ENCODE measurements at places on chromosomes 16 and 17. TPM values are rescaled to one million over a fixed set of nuclear protein-coding genes. Genes with fewer than 3 reads are reported as not detected.

CCL14 gene
- 46.9 TPM for total RNA-seq

RMI2 gene
- 8.4 TPM for total RNA-seq

CLEC19A gene
- not detected for total RNA-seq

MYL4 gene
- not detected for total RNA-seq

ZCCHC14 gene
- total RNA-seq, result 27.2 TPM

HOXB13 gene
- not detected for total RNA-seq

HOXB3 gene
- total RNA-seq, result 179 TPM

AIPL1 gene
- total RNA-seq, result not detected

MAPT gene
- 6.1 TPM for total RNA-seq

ABCC12 gene
- not detected for total RNA-seq

GRCh38 chr16:54522584-54522983 is 236.0 kb upstream of the IRX3 start:
- no peak for DNase-seq

GRCh38 chr17:64009571-64010402 is 10.6 kb downstream of the ICAM2 start:
- DNase-seq, result no peak

- no peak for DNase-seq
Measured at GRCh38 chr16:56986361-56986760, 3.0 kb upstream of the NLRC5 start.

DNA sequence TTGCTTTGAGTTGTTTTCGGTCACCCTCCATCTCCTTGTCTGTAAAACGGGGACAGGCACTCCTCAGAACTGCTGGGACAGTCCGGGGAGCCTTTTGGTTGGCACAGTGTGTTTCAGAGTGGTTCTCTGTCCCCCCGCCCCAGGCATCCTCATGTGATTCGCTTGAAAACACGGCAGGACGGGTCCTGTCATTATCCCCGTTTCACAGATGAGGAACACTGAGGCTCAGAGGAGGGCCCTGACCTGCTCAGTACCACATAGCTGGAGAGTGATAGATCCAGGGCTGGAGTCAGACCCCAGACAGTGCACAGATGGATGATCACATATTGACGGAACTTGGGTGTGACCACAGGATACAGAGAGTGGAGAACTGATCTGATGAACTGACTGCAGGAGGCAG is 13.5 kb upstream of the ADGRG1 start:
- DNase-seq, result peak; percentile 18

DNA sequence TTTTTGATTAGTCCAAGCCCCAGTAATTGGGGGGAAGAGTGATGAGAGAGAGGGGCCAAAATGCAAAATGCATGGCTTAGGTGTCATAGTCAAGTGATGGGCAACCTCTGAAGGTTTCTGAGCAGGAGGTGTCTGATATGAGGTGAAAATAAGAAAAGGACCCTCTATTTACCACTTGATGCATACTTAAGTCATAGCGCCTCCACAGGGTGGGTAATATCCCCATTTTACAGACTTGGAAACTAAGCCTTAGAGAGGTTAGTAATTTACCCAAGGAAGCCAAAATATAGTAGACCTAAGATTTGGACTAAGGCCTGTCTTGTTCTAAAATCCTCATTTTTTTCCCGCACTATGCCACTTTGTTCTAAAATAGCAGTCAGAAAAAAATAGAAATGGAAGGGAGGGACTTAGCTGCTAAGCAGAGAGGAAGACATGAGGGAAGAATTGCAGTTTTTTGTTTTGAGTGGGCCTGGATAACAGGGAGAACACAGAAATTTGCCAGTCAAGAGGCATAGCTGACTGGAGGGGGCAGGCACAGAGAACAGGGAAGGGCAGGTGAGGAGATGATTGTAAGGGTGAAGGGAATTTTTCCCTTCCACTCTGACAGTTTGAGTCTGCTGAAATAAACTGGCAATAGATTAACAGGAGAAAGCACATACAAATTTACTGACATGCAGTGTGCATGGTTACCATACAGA is 2.3 kb upstream of the GRB2 start:
- no peak for DNase-seq

DNA sequence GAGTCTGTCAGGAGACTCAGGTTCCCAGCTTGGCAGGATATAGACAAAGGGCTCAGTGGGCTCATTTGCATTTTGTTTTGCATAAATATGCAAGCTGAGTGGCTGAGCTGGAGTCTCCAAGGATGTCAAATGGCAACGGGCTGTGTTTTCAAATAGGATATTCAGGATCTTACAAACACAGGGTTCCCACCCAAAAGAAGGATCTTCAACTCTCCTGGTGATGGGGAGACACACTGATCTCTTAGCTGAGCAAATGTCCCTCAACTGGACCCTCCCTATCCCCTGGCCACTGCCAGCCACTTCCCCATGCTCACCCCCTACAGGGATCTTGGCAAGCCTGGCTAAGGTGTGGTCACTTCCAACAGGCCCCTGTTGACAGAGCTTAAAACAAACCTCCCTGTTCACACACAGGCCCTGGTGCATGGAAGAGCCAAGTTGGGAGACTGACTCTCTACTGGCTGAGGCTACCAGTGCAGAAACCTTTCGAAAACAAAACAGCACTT is 61.6 kb downstream of the SOX9 start:
- DNase-seq, result no peak

DNA sequence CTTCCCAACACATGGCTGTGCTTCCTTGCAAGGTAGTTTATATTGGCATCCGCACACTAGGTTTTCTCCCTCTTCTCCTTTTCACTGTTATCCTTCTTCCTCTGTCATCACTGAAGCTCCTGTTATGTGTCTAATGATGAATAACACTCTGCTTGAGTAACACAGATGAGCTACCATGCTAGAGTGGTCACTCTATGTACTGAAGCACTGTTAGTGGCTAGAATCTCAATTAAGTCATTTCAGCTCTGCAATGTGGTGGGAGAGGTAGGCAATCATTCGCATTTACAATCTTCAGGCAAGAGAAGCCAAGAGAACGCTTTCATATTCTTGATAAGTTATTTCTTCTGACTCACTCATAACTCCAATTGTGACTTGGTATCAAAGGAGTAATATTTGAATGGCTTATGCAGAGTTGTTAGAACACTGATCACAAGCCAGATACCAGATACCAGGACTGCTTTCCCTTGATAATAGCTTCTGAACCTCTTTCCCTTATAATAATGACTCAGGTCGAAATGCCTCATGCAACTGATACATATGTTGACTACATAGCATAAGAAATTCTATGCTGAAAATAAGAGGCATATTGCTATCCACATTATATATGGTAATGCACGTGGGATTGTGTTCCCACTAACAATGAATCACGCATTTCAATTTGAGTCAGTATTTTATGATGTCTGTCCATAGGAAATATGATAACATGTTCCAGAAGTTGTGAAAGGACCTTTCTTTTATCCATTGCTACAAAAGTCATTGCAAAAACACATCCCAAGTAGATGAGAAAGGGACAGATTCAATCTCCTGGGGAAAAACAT is 158.0 kb upstream of the HS3ST3A1 start:
- DNase-seq, result no peak

- DNase-seq, result peak; percentile 94
Measured at GRCh38 chr16:85321509-85322271, 209.4 kb upstream of the CIBAR2 start.

DNA sequence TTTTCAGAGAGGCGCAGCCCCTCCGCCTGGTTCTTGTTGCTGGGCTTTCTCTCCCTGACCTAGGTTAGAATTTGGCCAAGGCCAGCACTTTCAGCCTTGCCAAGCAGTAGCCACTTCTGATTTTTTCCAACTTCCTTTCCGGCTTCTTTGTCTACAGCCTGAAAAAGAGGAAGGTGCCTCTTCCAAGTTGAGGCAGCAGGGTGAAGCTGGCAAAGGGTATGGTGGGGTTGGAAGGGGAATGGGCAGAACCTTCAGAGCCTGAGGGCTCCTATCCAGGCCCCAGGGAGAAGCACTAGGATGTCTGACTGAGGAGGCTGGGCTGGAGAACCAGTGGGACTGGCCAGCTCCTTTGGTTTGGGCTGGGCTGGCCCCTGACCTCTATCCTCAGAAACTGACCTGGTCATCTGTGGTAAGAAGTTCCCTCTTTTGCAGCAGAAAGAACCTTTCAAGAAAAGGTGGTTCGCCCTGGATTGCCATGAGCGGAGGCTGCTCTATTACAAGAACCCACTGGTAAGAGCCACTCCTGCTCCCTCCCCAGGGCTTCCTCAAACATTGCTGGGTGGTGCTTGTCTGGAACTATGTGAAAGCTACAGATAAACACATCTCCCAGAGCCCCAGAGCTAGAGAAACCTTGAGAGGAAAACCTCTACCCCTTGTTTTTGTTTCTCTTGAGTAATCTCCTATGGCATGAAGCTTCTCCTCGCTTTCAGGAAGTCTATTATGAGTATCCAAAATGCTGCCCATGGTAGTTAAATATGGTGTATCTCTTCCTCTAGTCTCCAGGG is 16.6 kb upstream of the RNF135 start:
- no peak for DNase-seq

GRCh38 chr17:63753215-63753614 is 11.6 kb upstream of the STRADA start:
- no peak for DNase-seq

DNA sequence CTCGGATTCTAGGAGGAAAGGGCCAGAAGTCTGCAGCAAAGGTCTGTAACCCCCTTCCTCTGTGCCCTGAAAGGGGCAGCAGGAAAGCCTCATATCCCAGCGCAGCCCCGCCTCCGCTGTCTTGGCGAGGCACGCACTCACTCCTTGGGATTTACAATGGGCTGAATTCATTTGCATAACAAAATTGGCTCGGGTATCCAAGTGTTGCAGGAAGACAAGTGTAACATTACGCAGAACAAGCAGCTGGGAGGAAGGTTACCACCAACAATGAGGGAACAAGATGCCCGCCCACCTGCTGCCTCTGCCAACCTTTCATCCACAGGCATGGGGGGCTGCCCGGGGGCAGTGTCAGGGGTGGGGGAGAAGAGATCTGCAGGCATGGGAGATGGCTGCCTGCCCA is 130.4 kb downstream of the MRM1 start:
- no peak for DNase-seq

GRCh38 chr16:5604770-5605169 is 507.2 kb upstream of the EEF2KMT start:
- DNase-seq, result no peak

DNA sequence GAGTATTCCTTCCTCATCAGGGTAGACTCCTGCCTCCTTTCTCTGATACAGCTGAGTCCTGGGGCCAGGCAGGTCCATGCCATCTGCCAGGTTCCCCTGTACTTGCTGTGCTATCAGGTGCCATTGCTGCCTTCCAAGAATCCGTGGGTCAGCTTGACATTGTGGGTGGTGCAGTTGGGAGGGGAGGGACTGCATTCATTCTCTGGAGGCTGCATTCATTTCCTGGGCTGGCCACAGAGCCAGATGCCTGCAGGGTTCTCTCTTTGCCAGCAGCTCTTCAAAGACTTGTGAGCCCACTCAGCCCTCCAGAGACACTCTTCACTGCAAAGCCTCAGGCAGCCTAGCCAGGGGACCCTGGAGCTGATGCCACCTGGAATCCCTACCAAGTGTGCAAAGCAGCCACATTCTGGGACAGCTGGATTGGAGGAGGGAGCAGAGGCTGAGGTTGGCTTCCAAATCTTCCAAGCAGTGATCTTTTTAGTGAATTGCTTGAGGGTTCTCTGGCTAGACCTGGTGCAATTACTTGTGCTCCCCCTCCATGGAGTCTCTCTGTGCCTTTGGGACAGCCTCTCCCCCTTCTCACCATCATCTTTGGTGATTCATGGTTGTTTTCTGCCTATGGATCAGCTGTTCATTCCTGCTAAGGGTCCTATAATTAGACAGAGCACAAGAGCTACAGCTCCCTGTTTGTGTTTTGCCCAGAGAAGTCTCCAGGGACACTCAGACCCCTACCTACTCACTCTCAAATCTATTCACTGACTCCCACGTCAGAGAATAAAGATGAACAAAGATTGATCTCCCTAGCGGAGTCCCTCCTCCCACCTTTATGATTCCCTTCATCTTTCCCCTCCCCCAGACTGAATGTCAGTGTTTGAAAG is 20.9 kb downstream of the ANKFN1 start:
- no peak for DNase-seq

- peak; percentile 95 for DNase-seq
Measured at GRCh38 chr16:75108792-75109731, 7.5 kb downstream of the LDHD start.

- no peak for DNase-seq
Measured at GRCh38 chr16:79163691-79164387, 436.7 kb downstream of the MAF start.

GRCh38 chr17:71753070-71753469 is 367.8 kb upstream of the SOX9 start:
- no peak for DNase-seq

DNA sequence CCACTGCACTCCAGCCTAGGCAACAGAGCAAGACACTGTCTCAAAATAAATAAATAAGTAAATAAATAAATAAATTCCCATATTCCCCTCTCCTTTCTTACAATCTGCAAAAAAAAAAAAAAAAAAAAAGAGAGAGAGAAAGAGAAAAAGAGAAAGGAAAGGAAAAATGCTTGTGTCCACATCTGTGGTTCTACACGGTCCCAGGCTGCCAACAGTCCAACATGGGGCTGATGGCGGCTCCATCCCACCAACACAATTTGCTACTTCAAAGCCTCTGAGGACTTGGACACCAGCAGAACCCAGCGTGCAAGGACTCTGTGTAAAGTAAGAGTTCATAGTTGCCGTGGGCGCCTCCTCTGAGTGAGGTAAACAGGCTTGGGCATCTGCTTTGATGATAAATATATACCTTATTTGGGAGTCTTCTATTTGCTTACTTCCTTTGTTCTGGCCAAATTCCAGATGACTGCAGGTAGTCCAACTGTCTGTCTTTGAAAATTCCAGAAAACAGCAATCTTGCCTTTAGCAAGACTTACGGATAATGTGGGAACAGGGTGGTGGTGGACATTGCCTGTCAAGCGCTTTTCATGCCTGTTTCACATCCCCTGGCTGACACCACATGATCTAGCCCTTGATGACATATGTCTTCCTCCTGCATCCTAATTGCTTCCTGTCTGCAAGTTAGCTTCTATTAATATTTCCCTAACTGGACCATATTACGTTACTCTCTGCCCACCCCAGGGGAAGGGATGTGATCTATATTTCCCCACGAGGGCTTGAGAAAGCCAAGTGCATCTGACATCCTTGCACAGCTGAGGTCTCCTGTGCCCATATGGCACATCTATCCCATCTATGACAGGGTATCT is 10.1 kb downstream of the LITAF start:
- DNase-seq, result no peak

DNA sequence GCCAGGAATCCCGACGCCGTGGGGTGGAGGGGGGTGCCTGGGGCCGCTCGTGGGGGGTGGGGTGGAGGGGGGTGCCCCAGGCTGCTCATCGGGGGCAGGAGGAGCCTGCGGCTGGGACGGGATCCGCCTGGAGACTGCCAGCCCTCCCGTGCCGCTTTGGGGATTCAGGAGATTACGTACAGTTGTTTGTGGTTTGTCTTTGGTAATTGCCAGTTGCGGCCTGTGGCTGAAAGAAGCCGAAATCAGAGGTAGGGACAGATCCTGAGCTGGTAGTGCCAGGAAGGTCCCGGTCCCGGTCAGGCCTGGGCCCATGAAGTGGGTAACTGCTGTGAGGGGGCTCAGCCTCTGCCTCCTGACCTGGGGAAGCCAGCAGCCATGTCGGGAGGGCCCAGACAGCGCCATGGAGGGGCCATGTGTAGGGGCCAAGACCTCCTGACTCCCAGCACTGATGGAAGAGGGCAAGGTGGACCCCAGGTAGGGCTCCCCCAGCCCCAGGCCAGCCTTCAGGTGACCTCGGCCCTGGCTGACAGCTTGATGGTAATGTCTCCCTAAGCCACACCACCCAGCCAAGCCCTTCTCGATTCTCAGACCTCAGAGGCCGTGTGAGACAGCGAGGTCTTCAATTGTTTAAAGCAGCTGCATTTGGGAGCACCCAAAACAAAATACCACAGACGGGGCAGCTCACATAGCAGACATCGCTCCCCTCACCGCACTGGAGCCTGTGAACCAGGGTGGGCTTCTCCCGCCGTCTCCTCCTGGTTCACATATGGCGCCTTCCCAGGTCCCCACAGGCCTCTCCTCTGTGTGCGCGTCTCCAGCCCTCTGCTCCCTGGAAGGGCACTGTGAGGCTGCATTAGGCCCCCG is 34.9 kb upstream of the SSTR5 start:
- DNase-seq, result no peak

All from ureter (tissue), 1 donor.